Hepatocyte (in vitro differentiated cells): ENCODE measurements at places on chromosomes 11 and 22.

GRCh38 chr11:76738618-76739240 is 44.4 kb upstream of the TSKU start:
- no peak overlapping the region for H3K27ac ChIP-seq
- H3K36me3 ChIP-seq: no peaks in the 10 kb centered on the region
- H3K27me3 ChIP-seq: no peaks in the 10 kb centered on the region

- no peaks in the 10 kb centered on the region for H3K27me3 ChIP-seq
- H3K4me1 ChIP-seq: peaks cover 21% of the 10 kb centered on the region
- H3K27ac ChIP-seq: no peak overlapping the region
Measured at GRCh38 chr22:44680481-44680894, 21.5 kb upstream of the PRR5 start.

- H3K4me1 ChIP-seq: peaks cover 13% of the 10 kb centered on the region
- H3K27ac ChIP-seq: peak overlapping the region; percentile 99
Measured at GRCh38 chr11:9461760-9462134, 935 bp downstream of the ZNF143 start.

DNA sequence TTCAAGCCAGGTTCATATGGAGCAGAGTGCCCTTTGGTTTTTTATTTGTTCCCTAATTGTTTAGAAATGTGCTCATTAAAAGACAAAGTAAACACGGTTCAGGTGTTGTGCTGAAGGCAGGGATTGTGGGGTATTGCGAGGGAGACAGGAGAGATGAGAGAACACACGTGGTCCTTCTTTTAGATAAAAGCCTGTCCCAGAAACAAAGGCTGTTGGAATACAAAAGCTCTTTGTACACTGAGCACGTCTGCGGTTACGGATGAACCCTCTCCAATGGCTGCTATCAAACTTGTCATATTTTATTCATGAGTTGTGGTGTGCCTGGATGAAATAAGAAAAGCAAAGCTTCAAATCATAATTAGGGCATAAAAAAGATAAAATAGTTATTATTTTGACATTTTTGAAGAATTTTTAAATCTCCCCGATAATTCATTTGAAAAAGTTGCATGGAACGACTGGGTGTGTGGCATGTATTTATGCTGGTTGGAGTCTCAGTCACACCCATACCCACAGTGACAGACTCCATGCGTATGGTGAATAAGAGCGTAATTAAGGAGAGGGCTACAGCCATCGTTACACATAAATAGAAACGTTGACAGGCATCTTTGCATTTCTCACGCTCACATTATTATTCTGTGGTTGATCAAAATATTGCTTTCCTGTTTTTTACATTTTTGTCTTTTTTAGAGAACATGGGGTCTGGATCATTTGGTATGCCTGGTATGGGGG is 92.9 kb downstream of the NELL1 start:
- H3K4me3 ChIP-seq: no peak overlapping the region
- DNase-seq: no peak
- no peaks in the 10 kb centered on the region for H3K4me1 ChIP-seq
- no peaks in the 10 kb centered on the region for H3K27me3 ChIP-seq

DNA sequence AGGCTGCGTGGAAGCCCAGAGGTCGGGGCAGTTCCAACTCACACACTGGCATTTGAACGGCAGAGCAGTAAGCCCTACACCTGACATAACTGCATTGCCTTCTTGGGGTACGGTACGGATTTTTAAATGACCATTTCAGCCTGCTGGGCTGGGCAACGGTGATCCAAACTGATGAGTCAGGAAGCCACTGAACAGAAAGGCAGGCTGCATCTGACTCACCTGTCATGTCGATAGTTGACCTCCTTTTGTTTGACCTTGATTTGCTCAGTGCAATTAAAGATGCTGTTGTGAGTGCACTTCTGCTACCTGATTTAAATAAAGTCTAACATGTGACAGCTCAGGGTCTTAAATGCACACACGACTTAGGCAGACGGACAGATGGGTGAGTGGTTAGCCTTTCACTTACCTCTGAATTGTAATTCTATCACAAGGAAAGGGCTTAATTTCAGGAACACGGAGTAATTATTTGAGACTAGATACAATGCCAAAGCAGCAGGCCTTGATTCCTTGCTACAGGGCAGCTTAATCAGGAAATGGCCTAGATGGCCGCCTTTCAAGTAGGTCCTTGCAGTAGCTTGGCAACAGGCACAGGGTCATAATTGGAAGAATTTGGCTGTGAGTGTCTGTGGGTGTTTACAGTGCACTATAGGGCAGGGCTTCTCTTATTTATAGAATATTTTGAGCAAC is 52.2 kb downstream of the BMAL1 start:
- H3K27ac ChIP-seq: no peak overlapping the region
- no peaks in the 10 kb centered on the region for H3K36me3 ChIP-seq
- no peaks in the 10 kb centered on the region for H3K27me3 ChIP-seq
- no peak overlapping the region for H3K4me3 ChIP-seq

DNA sequence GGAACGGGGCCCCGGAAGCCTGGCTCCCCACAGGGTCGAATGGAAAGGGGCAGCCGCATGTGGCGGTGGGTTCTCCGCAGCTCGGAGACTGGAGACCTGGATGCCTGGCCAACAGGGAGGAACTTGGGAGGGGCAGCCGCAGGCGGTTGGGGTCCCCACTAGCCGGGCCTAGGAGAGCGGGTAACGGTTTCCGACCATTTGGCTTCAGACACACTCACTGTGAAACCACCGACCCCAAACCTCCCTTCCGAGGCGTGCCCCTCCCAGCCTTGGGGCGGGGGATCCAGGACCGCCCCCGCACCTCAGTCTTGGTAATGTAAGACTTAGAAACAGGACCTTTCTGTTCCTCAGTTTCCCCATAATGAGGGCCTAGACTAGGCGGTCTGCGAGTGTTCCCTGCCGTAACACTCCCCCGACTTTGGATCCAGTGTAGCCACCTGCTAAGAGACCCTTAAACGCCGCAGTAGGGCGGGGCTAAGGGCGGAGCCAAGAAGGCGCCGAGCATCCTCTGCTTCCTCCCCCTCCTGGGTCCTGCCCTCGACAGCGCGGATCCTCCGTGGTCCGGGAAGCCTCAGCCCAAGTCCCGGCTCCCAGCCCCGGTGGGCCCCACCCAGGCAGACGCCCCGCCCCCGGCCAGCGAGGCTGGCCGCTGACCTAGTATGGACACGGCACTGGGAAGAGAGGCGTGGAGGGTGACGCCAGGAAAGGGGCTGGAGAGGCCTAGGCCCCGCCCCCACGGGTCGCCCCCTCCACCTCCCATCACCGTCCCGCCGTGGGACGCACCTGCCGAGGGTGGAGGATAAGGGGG is 1.8 kb upstream of the RASGRP2 start:
- H3K27ac ChIP-seq: no peak overlapping the region
- H3K36me3 ChIP-seq: no peaks in the 10 kb centered on the region
- no peak overlapping the region for H3K4me3 ChIP-seq
- DNase-seq: peak; percentile 65

DNA sequence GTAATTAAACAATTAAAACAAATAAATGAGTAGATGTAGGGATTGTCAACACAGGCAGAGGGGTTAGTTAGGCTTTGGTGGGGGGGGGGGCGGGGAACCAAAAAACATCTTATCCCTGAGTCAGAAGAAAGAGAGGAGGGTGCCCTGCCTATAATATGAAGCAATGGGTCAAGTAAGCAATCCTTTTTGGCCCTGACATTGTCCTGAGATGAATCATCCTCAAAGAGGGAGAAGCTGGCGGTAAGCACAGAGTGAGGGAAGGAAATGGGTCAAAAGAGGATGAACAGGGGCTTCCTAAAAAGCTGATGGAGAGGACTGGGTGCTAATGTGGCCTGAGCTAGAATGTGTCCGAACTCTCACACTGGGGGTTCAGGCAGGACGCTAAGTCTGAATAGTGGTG is 4.7 kb downstream of the OLFML1 start:
- no peak overlapping the region for H3K27ac ChIP-seq
- peaks cover 17% of the 10 kb centered on the region for H3K4me1 ChIP-seq
- DNase-seq: no peak
- H3K4me3 ChIP-seq: no peak overlapping the region

DNA sequence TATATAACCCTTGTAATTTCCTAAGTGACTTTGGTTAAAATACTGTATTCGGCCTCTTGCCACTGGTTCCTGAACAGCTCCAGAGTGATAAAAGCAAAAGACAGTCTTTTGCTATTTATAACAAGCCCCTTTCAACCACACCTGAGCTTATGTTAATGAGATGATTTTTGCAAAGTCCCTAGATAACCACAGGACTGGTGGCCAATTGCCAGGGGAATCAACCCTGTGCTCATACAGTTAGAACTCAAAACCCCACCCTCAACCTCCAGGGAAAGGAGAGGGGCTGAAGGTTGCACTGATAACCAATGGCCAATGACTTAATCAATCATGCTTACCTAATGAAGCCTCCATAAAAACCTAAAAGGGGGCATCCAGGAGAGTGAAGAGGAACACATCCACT is 77.9 kb downstream of the SIK3 start:
- no peaks in the 10 kb centered on the region for H3K27me3 ChIP-seq
- DNase-seq: no peak
- H3K27ac ChIP-seq: peak overlapping the region; percentile 84
- H3K36me3 ChIP-seq: no peaks in the 10 kb centered on the region

DNA sequence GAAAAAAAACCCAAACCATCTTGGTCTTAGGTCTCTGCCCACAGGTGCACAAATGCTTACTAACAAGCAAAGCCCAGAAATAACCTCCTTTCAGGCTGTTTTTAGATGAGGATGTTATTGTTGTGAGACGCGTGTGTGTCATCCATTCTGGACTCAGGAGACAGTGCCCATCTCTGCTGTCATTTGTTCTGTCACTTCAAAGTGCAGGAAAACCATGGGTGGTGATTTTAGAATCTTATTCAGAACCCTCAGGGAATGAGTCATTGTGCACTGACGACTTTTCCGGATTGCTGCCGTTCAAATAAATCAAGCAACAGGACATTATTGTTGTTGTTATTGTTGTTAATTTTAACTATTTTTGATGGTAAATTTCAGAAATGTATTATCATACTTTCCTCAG is 110.3 kb downstream of the LRRC32 start:
- H3K27me3 ChIP-seq: no peaks in the 10 kb centered on the region
- no peak overlapping the region for H3K4me3 ChIP-seq
- DNase-seq: no peak

- H3K4me3 ChIP-seq: no peak overlapping the region
- peaks cover 20% of the 10 kb centered on the region for H3K4me1 ChIP-seq
- no peaks in the 10 kb centered on the region for H3K27me3 ChIP-seq
- no peak for DNase-seq
- no peaks in the 10 kb centered on the region for H3K36me3 ChIP-seq
- no peak overlapping the region for H3K27ac ChIP-seq
Measured at GRCh38 chr11:119109843-119110242, 2.7 kb downstream of the C2CD2L start.

DNA sequence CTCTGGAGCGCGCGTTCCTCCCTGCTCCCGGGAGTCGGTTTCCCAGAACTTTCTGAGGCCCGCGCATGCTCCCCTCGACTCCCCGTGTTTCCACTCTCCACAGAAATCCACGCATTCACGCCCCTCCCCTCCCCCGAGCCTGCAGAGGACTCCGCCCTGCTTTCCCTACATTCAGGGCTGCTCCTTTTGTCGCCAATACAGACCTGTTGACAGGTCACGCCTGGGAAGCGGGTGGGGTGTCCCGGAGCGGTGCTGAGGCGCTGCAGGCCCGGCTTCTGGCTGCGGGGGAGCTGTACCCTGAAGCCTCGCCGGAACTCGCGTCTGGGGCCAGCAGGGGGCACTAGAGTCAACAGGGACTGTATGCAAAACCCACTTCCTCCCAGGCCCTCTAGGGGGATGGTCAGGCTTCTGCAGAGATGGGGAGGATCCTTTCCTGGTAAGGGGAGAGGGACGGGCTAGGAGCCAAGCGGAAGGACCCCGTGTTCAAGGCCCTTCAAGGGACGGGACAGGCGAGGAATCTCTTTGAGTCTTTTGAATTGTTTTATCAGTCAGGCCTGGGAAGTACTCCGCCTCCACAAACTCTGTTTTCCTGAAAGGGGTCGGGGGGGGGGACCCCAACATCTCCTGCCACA is at the start of gene PRAME:
TSS of gene PRAME (minus strand) at position 294 of the 632 bp plus-strand sequence. CDS start 2,433 bp downstream, outside the sequence.
- H3K27ac ChIP-seq: no peak within 1 kb of the TSS
- no peaks in the 10 kb centered on the region for H3K27me3 ChIP-seq
- H3K36me3 ChIP-seq: no peaks in the 10 kb centered on the region
- peak; percentile 59 for DNase-seq
- no peak within 1 kb of the TSS for H3K4me3 ChIP-seq
- H3K4me1 ChIP-seq: no peaks in the 10 kb centered on the region

DNA sequence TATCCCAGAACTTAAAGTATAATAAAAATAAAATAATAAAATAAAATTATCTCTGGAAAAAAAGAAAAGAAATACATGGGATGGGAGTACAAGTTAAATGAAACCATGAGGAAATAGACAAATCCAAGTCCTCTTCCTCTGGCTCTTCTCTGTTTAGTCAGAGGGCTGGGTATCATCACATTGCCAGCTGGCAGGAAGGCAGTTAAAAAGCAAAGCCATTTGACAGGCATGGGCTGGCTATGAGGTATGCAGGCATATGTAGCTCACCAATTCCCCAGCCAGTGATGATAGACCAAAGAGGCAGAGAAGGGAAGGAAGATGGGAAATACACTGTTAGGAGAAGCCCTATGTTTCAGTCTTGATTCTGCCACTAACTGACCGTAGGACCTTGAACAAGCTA is 6.5 kb downstream of the LYVE1 start:
- no peak for DNase-seq
- H3K36me3 ChIP-seq: no peaks in the 10 kb centered on the region
- H3K4me3 ChIP-seq: no peak overlapping the region
- H3K27me3 ChIP-seq: no peaks in the 10 kb centered on the region

DNA sequence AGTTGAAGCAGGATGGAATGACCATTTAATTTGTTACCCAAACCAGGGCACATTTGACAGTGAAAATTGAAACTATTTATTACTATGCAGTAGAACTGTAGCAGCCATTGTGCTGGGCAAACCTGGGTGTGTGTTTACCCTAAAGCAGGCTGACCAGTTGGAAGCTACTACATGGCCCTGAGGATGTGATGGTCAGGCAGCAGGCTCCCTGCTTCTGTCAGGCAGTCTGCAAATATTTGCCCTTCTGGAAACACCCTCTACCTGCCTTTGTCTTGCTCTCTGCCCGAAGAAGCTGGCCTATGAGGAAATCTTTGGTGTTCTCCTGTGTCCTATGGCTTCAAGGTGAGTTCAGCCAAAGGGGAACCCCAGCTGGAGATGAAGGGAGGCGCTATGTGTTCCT is 600.1 kb upstream of the KIRREL3 start:
- no peak for DNase-seq
- H3K4me1 ChIP-seq: no peaks in the 10 kb centered on the region
- H3K36me3 ChIP-seq: no peaks in the 10 kb centered on the region
- no peak overlapping the region for H3K4me3 ChIP-seq
